AG04450 (cell line): ENCODE measurements at places on chromosomes 13 and 19.

- no peak for DNase-seq
Observed at GRCh38 chr19:32489971-32490370, 84.4 kb downstream of the DPY19L3 start.

- DNase-seq, result no peak
Observed at GRCh38 chr19:34713262-34713637, 20.8 kb upstream of the ZNF181 start.

GRCh38 chr13:44153496-44153895, 220.1 kb upstream of the SERP2 start:
- no peak for DNase-seq

DNA sequence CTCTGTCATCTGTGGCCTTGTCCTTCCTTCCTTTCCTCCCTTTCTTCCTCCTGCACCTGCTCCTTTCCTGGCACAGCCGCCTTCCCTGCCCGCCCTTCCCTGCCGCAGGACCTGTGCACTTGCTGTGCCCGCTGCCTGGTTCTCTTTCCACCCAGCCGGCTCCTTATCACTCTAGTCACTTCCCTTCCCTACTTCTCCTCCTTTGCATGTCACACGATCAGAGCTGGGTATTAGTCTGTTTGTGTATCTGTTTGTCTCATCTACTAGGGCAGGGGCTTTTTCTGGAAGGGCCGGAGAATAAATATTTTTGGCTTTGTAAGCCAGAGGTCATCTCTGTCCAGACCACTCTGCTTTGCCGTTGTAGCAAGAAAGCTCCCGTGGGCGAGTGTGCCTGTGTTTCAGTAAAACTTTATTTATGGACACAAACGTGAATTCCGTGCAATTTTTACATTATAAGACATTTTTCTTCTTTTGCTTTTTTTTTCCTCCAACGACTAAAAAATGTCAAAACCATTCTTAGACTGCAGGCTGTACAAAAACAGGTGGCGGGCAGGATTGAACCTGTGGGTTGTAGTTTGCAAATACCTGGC, 6.1 kb downstream of the KDM4B start:
- DNase-seq, result no peak

- no peak for DNase-seq
Observed at GRCh38 chr13:106468744-106469590, 66.5 kb downstream of the EFNB2 start.

GRCh38 chr19:39827216-39827615, 6.7 kb downstream of the DYRK1B start:
- no peak for DNase-seq

GRCh38 chr13:59445812-59446211, 717.9 kb downstream of the DIAPH3 start:
- DNase-seq, result no peak

DNA sequence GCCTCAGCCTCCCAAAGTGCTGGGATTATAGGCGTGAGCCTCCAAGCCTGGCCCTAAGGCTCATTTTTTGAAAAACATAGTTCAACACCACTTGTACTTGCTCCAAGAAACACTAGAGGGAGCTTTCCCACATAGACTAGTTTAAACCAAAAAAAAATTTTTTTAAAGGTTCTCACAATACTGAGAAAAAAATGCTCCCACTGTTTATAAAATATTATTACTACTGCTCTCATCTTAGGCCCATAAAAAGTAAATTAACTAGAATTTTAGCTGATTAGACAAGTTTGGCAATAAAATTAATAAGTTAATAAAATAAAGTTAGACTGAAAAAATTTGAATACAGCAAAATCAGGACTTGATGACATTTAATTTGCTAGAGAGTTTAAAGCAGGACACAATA, 109.5 kb downstream of the TBC1D4 start:
- no peak for DNase-seq

DNA sequence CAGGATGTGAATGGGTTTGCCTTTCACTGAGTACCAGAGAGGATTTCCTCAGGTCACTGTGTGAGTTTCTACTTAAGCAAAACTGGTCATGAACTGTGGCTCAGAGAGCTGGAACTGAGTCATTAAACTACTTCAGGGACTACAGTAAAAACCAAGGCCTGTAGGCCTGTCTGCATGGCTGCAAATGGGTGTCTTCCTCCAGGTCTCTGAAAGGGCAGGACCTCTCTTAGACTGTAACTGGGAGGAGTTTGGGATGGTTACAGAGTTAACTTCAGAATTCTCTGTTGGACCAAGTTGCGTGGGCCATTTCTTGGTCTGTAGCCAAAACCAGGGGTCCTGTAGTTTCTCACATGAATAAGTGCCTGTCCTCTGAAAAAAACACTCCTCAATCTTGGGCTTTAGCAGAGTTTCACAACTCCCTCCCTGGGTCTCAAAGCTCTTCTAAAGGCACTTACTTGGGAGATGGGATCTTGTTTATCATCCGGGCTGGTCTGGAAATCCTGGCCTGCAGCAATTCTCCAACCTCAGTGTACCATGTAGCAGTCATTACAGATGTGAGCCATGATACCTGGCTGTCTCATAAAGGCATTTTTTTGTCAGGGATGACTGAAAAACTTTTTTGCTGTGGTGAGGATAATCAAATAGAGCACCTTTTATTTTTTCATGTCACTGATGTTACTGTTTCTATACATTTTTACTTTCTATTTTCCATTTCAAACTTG, 19.7 kb downstream of the ZNF714 start:
- DNase-seq, result no peak

DNA sequence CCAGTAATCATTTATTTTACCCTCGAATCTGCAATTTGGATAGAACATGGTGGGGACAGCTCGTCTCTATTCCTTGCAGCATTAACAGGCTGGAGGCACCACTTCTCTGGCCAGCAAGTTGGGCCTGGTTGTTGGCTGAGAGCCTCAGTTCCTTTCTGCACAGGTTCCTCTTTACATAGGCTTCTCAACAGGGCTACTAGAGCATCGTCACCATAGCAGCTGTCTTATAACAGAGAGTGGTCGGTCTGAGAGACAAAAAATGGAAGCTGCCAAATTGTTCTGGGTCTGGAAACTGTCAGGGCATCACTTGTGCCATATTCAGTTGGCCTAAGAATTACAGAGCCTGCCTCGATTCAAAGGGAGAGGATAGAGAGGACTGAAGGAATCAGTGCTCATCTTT, 86.7 kb downstream of the DNAJC15 start:
- no peak for DNase-seq

GRCh38 chr13:32031025-32031814, at the start of gene FRY:
Gene FRY, plus strand, starts transcription at chr13:32031774. Its CDS starts 22 bp downstream, at chr13:32031796.
- DNase-seq, result no peak

GRCh38 chr19:34662919-34663318, 14.0 kb downstream of the SCGB2B2 start:
- DNase-seq, result no peak

DNA sequence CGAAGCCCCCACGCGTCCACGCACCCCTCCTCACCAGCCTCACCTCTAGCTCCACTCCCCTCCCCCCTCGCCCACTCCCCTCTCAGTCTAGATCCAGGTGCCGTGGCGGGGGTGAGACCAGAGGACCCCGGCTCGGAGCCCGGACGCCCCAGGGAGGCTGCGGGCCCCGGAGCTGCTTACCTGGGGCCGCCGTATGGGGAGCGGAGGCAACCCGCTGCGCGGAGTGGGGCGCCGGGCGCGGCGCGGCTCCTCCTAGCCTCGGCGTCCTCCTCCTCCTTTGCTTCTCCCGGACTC, 353 bp downstream of the ENOX1 start:
- no peak for DNase-seq

GRCh38 chr13:95234242-95234641, 67.0 kb downstream of the ABCC4 start:
- no peak for DNase-seq

DNA sequence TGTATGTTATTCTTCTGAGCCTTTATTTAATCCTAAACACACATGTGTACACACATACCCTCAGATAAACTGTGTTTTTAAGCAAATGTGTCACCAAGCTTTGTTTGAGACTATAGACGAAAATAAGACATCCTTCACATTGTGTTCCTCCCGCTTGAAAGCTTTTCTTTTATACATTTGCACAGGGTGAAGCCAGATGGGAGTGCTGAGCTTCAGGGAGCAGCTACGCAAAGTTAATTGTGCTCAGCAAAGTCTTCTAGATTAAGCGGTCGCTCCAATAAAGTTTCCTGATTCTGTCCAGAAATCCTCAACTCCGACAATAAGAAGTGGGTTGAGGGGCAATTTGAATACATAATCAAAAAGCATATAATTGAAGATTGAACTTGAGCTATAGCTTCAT, 117.2 kb upstream of the ARGLU1 start:
- DNase-seq, result no peak

DNA sequence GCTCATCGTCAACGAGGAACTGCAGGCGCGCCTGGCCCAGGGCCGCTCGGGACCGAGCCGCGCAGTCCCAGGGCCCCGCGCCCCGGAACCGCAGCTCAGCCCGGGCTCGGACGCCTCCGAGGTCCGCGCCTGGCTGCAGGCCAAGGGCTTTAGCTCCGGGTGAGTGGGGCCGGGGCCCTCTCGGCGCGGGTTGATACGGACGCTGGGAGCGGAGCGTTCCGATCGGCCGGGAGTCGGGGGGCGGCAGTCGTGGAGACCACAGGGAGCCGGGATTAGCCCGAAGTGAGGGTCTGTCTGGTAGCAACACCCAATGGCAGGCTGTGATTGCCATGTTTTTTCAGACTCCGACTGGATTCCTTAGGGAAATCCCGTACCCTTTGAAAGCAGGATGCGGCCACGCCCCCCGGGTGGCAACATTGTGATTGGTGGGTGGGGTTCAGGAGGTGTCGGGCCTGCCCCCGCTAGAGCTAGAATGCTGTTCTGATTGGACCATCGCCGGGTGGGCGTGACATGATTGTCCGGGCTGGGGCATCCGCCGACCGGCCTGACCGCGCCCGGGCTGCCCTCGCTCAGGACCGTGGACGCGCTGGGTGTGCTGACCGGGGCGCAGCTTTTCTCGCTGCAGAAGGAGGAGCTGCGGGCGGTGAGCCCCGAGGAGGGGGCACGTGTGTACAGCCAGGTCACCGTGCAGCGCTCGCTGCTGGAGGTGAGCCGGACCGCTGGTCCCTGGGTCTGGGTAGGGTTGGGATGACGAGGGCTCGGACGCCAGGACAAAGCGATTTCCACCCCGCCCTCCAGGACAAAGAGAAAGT, 11.3 kb downstream of the EPS8L1 start:
- peak; percentile 82 for DNase-seq

GRCh38 chr19:14116525-14116917, 1.0 kb downstream of the PRKACA start:
- no peak for DNase-seq

GRCh38 chr19:41403181-41403970, 5.8 kb downstream of the BCKDHA start:
- no peak for DNase-seq

GRCh38 chr13:25887962-25888655, 163.7 kb downstream of the SHISA2 start:
- DNase-seq, result no peak

- no peak for DNase-seq
Observed at GRCh38 chr19:58538257-58539168, 5.4 kb upstream of the TRIM28 start.

DNA sequence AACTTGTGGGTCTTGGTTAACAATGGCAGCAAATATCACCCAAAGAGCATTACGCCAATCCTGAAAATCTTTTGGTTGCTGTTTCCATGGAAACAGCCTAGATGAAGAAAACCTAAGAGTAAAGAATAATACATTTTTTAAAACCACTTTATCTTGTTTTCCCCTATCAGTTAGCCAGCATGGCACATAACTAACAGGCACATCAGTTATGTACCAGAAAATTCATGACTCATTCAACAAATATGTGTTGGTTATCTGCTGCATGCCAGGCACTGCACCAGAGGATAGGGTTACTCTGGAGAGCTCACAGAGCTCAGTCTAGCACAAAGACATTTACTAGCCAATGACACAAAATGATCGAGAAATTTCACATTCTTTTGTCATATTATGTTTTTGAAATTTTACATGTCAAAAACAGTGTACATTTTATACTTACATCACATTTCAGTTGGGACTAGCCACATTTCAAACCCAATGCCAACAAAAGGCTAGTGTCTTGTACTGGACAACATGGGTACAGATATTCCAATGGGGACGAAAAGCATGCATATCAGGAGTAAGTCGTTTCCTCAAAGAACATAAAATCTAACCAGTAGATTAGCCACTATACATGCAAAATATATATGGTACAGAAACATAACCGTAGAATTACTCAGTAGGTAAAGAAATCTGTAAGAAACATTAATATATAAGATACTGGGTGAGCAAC, 20.3 kb downstream of the LNX2 start:
- no peak for DNase-seq

DNA sequence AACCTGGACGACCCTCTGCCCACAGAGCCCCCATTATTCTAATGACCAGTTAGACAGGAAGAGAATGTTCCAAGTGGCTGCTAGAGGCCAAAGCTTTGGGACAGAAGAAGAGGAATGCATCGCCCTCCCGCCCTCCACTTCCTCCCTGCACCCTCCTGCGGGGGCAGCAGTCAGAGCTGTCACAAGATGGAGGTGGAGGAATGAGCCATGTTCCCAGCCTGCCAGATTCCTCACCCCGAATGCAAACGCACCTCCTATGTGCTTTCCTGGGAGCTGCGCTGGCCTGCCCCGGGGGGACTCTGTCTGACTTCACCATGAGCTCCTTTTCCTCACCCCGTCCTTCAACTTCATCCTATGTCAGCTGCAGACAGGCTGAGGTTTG, 1.7 kb downstream of the YJEFN3 start:
- DNase-seq, result no peak

- DNase-seq, result no peak
Observed at GRCh38 chr13:66809485-66809884, 420.7 kb downstream of the PCDH9 start.

DNA sequence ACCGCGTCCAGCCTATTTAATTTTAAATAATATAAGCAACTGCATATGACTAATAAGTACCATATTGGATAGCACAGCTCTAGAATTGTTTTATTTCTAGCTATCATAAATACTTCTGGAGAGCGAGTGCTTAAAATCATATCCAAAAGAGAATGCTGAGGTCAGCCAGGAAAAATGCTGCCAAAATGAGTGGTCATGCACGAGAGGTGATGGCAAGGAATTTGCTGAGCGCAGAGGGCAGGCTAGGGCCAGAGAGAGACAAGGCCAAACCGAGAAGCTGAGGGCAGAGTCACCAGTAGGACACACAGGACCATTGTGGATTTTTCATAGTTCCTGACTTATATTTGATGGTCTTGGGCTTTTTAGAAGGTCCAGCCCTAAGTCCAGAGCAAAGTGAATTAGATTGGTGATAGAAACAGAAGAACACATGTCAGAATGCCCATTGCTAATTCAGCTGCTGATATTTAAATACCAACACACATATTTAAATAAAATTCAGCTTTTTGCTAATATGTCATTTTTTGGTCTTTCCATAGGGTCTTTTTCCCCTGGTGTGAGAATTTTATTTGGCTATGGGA, 33.6 kb upstream of the UBL3 start:
- no peak for DNase-seq

DNA sequence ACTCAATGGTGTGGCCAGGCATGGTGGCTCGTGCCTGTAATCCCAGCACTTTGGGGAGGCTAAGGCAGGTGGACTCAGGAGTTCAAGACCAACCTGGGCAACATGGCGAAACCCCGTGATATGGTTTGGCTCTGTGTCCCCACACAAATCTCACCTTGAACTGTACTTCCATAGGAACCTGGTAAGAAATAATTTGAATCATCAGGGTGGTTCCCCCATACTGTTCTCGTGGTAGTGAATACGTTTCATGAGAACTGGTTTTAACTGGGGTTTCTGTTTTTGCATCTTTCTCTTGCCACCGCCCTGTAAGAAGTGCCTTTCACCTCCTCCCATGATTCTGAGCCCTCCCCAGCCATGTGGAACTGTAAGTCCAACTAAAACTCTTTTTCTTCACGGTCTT, 49.6 kb downstream of the USP12 start:
- DNase-seq, result no peak

- DNase-seq, result no peak
Observed at GRCh38 chr13:80131204-80131603, 209.7 kb downstream of the SPRY2 start.

GRCh38 chr19:38698225-38699026, 45.8 kb downstream of the CAPN12 start:
- DNase-seq, result no peak
